ENCODE measurements at places on chromosomes 2 and 18.

DNA sequence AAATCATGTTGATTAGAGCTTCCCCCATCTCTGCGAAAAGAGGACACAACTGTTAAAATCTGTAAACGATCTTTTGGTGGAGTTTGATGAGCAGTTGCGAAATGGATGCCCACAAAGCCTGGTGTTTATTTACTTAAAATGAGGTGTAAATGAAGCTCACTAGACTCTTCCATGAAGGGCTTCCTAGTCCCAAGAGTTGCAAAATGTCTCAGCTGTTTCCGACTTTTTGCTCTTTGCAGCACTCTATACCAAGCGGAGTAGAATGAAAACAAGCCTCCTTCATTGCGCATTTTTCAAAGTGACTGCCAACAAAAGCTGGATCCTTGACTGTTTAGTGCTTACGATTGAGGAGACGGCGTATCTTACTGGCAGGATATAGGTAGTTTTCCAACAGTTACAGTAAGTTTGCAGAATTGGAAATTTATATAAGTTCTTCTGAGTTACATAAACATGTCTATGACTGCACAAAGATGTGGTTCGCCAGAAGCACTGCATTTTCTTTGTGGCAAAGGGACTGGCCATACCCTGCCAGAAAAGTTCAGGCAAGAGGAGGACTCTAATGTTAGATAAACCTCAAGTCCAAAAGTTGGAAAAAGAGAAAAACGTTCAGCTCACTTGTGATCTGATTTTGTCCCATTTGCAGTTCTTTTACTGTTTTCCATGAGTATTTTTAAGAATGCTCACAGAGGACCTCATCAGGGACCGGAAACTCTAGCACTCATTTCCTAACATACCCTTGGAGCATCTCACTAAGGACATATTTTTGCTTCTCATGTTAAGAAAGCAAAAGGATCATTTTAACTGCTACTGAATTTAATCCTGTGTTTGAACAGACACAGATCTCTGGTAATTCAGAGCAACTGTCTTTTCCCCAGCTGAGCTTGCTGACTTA is 42.7 kb downstream of the COLEC12 start:
- DNase-seq, result peak; percentile 62

GRCh38 chr2:101272045-101272784 is 19.5 kb downstream of the CNOT11 start:
- DNase-seq, result no peak

GRCh38 chr2:183079139-183079775 is 710 bp downstream of the DUSP19 start:
- DNase-seq, result peak; percentile 24

- no peak for DNase-seq
These were observed 160.1 kb downstream of the TWIST2 start for GRCh38 chr2:239008004-239008403.

DNA sequence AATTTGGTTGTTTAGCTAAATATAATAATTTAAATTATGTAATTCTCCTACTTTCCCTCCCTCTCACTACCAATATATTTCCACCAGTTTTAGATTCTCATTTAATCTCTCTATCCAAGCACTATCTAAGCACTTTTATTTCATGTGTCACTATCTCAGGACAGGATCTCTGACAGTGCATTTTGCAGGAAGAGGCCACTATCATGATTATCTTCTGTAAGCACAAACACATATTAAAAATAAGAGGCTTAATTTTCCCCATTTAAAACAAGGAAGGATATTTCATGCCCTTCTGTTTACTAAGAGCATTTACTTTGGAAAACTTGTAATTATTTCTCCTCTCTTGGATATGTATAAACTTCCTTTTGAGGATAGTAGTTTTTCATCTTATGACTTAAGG is 726.2 kb upstream of the ZNF804A start:
- DNase-seq, result no peak

DNA sequence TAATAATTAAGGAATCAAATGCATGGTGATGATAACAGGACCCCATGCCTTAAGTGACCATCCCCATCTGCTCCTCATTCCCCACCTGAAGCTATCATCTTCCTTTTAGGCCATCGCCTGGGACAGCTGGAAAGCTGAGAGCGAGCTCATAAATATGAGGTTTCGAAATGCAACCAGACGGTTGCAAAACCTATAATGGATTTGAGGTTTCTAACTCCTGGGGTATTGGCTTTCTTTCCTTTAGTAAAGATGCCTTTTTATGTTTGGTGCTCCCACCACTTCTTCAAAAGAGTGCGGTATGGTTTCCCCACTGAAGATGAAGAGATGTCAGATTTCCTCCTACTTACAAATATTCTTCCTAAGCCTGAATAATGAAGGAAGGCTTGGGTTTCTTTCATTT is 1589.5 kb upstream of the PIK3C3 start:
- DNase-seq, result peak; percentile 33

DNA sequence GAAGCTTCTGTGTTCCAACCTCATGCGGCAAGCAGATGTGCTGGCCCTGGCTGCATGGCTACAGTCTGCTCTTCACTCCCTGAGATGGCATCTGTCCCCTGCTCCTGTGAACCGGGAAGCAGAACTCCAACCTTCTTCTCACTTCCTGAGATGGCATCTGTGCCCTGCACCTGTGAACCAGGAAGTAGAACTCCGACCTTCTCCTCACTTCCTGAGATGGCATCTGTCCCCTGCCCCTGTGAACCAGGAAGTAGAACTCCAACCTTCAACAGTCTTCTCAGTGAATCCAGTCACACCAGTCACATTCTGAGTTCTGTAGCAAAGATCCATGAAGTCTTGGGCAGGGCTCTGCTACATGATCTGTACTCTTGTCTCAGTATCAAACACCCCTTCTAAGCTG is 887.2 kb upstream of the KLHL29 start:
- DNase-seq, result no peak

GRCh38 chr2:126655500-126656430 is at the start of gene GYPC:
Gene GYPC (plus strand): TSS chr2:126656158. CDS start chr2:126656264, 106 bp downstream.
- DNase-seq, result peak; percentile 80

DNA sequence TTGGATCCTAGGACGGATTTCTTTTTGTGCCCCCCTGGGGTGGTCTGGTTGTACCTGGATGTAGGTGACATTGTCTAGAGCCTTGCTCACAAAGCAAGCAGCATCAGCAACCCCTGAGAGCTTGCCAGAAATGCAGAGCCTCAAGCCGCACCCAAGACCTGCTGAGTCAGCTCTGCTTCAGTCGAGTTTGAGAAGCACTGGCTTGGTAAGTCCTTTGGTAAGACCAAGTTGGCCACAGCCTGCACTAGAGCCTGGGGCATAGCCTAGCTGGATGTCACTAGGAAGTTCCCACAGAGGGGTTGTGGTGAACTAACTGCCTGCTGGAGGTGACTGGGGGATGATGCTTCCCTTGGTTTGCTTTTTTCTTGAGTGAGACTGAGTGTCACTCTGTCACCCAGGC is 6.2 kb downstream of the ABCG5 start:
- peak; percentile 4 for DNase-seq

Measured in AG10803 (cell line).